Activated CD8-positive, alpha-beta memory T cell treated with anti-CD3 and anti-CD28 coated beads for 24 hours (primary cell): ENCODE measurements at places on chromosomes 4 and X.

- DNase-seq: no peak
Observed at GRCh38 chrX:132015875-132016274, 7.2 kb upstream of the STK26 start.

DNA sequence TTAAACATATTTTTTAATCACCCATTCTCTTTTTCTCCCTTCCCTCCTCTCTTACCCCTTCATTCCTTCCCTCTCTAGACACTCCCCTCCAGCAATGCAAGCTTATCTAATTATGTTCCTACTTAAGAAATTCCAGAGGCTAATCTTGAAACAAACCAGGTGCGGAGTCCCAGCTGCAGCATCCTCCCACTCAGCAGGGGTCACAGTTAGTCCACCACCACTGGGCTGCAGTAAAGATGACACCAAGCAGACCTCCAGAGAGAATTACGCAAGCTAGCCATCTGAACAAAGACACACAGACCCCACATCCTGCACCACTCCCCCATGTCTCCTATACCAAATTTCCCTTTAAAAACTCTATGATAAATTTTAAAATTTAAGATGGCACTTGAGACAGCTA, 13.9 kb upstream of the SEC24B start:
- DNase-seq: no peak

GRCh38 chr4:147103403-147103946, 157.8 kb upstream of the TTC29 start:
- DNase-seq: no peak

DNA sequence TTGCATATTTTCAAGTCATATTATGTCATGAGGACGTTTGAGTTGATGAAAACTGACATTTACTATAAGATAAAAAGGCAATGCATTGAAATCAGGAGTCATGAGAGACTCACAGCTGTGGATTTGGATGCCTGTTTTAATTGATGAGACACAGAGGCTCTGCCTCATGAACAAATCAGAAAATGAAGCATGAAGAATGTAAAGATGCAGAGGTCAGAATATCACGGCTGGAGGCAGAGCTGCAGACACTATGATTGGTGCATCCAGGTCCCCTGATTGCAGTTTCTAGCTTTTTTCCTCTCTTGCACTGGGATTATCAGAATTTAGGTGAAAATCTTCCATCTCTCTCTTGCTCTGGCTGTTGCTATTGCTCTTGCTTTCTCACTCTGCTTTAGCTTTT, 74.7 kb downstream of the FAM47B start:
- DNase-seq: no peak

GRCh38 chr4:106494066-106494465, 125.5 kb upstream of the GIMD1 start:
- no peak for DNase-seq

DNA sequence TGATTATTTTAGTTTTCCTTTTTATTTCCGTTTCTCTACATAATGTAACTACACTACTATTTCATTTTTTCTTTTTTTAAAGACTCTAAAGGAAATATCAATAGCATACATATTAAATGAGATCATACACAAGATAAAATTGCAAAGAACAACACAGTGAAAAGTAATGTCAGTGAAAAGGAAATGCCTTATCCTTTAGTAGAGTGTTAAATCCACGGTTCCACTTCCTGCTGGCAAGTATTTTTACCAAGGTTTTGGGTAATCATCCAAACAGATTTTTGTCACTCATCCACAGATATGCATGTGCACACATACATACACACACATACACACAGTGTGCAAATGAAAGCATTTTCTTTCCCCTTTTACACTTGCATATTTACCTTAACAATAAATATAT, 548.9 kb downstream of the PPP4R3C start:
- no peak for DNase-seq

GRCh38 chr4:41620594-41621256, 82.8 kb downstream of the LIMCH1 start:
- no peak for DNase-seq

DNA sequence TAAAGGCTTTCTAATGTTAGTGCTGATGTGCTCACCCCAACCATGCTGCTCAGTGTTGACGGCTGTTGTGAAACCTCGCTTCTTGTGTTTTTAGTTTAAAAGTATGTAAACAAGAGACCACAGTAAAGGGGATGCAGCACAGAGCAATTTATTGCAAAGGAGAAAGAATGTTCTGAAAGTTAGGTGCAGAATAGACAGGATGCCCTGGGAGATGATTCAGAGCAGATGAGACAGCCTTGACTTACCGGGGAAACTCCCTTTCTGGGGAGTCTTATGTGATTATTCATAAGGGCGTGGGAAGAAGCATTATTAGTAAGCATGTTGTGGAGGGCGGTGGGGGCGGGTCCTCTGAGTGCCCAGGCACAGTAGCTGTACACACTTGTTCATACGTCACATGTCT, 47.7 kb downstream of the EVC start:
- DNase-seq: peak; percentile 57

DNA sequence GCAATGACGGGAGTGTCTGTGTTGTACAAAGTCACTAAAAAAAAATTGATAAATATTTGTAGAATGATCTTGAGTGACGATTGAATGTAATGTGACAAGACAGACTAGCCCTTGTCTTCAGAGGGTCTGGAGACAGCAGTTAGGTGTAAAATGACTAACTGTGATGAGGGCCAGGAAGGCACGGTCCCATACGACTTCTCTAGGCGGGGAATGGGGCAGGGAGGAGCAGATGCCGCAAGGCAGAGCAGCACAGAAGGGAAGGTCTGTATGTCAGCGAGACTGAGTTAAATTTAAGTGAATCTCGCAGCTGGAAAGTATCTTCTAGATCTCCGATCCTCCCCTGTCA, 405 bp downstream of the CENPE start:
- DNase-seq: no peak

- peak; percentile 61 for DNase-seq
Observed at GRCh38 chrX:1164322-1165288, 47.8 kb downstream of the CRLF2 start.

GRCh38 chr4:182576601-182577289, 333.5 kb downstream of the TENM3 start:
- DNase-seq: no peak

- DNase-seq: no peak
Observed at GRCh38 chr4:98909646-98910401, 19.1 kb downstream of the EIF4E start.

DNA sequence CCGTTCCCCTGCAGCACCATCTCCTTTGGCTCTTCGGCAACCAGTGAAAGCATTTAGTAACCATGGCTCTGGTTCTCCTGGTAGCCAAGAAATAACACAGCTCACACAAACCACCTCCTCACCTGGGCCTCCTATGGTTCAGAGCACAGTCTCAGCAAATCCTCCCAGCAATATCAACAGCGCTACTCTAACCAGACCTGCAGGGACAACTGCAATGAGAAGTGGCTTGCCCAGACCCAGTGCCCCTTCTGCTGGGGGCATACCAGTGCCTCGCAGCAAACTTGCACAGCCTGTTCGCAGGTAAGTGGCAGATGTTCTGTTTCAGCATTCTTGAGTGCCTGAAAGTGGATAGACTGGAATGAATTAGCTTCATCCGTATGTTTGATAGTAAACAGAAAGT, 63.0 kb upstream of the SLC10A4 start:
- no peak for DNase-seq

DNA sequence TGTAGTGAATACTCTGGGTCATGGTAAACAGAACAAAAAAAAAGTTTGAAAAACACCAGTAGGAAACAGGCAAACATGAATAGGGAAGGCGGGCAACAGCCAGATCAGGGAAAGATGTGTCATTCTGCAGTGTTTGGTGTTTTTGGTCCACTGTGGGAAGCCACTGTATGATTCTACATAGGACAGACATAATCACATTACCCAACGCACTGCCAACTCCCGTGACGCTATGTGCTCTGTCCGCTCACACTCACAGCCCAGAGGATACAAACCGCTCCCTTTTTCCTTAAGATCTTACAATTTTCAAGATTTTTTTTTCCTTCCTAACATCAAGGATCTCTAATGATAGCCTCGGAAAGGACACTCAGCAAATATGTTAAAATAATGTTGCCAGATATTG, 59.3 kb downstream of the HADH start:
- no peak for DNase-seq

DNA sequence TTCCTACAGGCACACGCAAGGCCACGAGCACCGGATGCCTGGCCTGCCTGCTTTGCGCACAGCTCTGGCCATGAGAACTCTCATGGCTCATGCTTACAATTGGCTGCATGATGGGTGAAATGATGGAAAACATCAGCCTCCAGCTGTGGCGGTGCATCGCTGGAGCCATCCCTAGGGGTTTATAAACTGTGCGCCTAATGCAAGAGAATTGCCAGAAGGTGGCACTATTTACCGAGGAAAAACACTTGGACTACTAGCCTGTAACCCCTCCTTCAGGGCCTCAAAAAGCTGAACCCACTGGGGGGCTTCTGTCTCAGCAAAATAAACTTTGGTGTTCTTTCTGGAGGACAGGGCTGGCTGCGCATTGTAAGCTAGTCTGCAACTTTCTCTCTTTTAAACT, 51.9 kb downstream of the PHKA2 start:
- no peak for DNase-seq

- DNase-seq: no peak
Observed at GRCh38 chrX:27575565-27575964, 14.6 kb upstream of the DCAF8L2 start.

GRCh38 chr4:52231526-52231925, 180.4 kb downstream of the SPATA18 start:
- DNase-seq: no peak

DNA sequence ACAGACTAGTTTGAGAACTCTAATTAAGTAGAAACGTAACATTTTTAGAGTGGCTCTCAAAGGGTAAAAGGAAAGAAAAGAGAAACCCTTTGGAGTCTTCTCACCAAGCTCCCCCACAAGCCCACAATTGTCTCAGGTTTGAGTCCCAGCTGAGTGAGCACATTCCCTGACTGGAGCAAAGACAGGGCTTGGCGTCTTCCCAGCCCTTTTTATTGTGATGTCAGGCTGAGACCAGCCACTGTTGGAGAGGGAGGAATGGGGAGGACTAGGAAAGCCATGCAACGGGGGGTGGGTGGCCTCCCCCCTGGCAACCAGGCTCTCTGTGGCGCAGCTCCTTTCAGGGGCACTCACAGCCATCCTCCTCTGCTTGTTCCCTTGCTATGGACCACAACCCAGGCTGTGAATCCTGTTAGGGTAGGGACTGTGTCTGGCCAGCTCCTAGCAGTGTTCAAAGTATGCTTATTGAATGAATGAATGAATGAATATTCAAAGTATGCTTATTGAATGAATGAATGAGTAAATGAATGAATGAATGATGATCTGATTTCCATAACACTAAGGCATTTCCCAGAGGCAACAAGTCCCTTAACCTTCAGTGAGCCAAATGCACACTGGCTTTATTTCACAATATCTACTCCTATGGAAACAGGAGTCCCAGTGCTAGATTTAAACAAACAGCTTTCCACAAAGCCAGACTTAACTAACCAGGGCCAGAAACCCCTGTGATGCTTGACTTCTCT, 413.3 kb downstream of the MID1IP1 start:
- no peak for DNase-seq

DNA sequence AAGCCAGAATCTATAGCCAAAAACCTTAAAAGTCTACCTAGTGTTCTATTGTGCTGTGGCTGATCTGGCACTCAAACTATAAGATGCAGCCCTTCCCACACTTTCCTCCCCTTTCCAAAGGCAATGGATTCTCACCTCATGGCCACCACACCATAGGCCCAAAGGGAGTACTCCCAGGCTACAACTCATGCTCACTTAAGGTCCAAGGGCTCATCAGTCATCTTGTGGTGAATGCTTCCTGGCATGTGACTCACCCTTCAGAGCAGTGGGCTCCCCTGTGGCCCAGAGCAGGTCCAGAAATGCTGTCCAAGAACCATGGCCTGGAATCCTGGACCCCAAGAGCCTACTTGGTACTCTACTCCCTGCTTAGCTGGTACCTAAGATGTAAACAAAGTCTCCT, 181.0 kb downstream of the CHRDL1 start:
- no peak for DNase-seq

GRCh38 chr4:26786916-26787315, 73.7 kb upstream of the STIM2 start:
- DNase-seq: no peak

GRCh38 chrX:119605464-119606279, 552 bp downstream of the NKRF start:
- no peak for DNase-seq

GRCh38 chr4:161519611-161520010, 644.2 kb downstream of the FSTL5 start:
- no peak for DNase-seq

- no peak for DNase-seq
Observed at GRCh38 chrX:39836802-39837420, 260.8 kb downstream of the BCOR start.

DNA sequence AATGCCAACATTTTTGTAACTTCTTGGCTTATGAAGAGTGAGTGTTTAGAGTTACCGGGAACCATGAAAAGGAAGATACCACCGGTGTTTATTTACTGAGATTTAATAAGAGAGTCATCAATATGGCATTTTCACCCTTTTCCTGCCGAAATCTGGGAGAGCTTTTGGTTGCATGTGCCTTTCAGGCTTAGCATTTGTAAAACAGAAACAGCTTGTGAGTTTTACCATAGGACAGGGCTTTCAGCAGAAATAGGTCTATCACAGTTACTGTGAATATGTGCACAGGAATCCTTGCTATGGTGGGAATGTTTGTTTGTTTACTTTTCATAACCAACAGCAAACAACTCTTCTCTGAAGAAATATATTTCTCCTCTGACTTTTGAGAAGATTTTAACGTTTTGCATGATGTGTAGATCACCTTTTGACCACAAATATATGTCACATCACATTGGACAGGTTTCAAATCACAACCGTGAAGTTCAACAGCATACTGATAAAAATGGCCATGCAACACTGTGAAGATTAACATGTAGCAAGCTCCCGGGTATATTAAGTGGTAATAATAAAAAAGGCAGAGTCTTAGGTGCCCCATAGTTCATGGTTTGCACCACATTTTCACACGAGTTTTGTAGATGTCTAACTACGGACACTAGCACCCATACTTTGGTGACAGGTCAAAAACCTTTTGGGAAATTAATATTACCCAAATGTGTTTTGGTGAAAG, 21.3 kb downstream of the ARHGAP24 start:
- DNase-seq: no peak
